Activated T-helper 1 cell treated with Interleukin-2 at 50 U/mL for 16 hours (primary cell): ENCODE measurements at places on chromosomes 12 and 14.

DNA sequence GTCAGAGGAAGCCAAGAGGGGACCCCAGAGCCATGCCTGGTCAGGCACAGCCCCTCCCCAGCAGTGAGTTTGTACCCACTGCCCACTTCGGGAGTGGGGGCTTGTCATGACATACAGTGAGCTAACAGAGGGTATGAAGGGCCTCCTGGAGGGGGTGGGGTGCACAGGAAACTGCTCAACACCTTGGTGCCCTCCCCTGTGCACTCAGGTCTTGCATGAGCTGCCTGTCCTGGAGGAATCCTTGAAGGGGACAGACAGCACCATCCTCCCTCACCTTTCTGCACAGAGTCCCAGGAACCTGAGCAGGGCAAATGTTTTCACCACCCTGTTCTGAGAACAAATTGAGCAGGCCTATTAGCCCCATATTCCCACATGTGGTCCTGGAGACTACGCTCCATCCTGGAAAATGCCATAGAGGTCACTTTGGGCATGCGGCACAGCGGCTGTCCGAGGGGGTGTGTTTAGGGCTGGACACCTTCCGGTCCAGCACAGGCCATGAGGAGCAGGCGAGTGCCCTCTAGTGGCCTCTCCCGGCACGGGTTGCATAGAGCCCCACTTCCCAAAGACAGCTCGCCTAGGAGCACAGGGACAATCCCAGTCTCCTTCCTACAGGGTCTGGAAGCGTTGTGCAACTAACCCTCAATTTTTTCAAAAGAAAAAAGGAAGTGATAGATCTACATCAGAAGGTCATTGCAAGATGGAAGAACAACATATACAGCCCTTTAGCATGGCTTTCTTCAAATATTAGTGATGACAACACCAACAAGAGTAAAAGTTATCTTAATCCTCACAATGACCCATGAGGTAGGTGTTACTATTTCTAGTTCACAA, 31.9 kb upstream of the ZFP36L1 start:
- no peak for DNase-seq

- DNase-seq: no peak
These were observed 61.2 kb upstream of the ST8SIA1 start for GRCh38 chr12:22395666-22396065.

DNA sequence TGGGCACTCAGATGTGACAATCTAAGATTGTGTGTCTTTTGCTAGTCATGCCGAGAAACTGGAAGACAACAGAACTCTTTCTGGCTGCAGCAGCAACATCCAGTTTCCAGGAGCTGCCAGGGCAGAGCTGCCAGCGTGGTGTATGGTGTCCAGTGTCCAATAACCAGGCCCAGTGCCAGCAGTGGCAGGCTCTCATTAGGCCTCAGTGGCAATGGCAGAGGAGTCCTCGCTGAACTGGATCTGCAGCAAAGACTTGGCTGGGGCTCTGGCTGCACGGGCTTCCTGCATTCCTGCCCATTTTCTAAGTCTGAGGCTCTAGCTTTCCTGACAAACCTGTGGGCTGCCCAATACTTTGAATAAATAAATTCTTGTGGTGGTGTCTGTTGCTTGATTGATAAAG, 26.2 kb upstream of the PPM1A start:
- DNase-seq: no peak

DNA sequence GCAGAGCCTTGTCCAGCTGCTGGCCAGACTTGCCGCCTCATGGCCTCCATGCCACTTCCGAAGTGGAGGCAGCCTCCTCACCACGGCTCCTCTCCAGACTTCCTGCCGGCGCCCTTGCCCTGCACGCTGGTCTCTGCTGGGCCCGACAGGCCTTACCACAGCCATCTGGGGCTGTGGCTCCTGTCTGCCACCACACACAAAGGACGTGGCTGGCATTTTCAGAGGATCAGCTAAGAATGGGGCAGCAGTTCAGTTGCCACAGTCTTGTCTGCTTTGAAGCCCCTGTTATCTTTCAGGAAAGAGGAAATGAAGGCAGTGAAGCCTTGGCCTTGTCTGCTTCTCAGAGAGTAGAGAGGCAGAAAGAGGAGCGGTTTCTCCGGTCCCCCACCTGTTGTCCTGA, 178.0 kb upstream of the FKBP4 start:
- no peak for DNase-seq

DNA sequence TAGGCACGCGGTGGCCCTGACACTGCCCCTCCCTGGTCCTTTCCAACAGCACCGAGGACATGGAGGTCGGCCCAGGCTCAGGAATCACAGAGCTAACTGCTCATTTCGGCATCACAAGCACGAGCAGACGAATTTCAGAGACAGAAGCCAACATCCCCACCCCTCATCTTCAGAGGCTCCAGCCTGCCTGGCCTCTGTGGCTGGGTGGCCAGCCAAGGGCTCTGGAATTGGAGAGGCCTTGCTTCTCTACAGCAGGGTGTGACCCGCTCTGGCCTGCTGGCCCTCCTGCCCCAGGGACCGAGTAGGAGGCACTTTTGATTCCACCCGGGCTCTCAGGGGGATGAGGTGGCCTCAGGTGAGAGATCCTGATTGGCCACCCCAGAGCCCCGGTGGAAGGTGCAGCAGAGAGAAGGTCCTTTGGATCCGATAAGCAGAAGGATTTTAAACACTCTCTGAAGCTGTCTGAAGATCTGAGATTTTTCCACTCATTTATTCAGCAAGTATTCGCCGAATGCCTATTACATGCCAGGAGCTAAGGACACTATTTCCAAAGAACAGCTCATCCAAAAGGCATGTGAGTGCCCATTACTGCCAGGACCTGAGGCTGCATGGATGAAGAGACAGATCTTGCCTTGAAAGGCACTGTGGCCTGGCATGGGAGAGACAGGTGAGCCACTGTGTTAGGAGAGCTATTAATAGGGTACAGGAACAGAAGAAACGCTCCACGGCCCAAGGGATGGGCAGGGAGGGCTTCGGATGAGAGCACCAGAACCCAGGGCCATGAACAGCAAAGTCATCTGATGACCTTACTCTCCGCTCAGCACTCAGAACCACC, 10.2 kb downstream of the BAG5 start:
- DNase-seq: no peak

GRCh38 chr14:50038398-50039119, 77.8 kb downstream of the VCPKMT start:
- no peak for DNase-seq

DNA sequence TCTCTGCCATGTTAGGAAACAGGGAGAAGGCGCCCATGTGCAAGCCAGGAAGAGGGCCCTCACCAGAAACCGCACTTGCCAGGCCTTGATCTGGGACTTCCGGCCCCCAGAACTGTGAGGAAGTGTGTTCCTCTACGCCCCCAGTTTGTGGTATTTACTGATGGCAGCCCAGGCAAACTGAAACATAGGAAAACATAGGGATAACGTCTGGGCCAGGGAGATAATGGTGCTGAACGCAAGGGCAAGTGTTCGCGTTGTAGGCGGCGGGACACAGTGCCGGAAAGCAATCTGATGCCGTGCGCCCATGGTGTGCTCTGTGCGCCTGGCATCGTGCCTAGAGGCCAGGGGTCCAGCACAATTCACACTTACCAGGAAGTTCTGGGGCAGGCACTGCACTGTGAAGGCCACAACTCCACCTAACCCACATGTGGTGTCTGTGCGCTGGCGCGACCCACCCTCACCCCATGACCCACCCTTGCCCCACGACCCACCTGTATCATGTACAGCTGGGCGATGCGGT, 53.6 kb downstream of the ARL6IP4 start:
- no peak for DNase-seq

GRCh38 chr14:106875503-106875902, 1349.1 kb downstream of the TMEM121 start:
- DNase-seq: no peak

- DNase-seq: peak; percentile 57
These were observed 19.4 kb downstream of the ABCB9 start for GRCh38 chr12:122946690-122947341.

GRCh38 chr12:3078086-3078820, 1.1 kb downstream of the TSPAN9 start:
- no peak for DNase-seq

GRCh38 chr12:41184864-41185263, 3.3 kb upstream of the PDZRN4 start:
- DNase-seq: no peak

- peak; percentile 24 for DNase-seq
These were observed 257.8 kb upstream of the BTG1 start for GRCh38 chr12:92403210-92404175.

- DNase-seq: no peak
These were observed 266.3 kb downstream of the APAF1 start for GRCh38 chr12:98911396-98911795.

- DNase-seq: no peak
These were observed 183.6 kb upstream of the PZP start for GRCh38 chr12:9391815-9392214.

- no peak for DNase-seq
These were observed 499 bp downstream of the RNASE4 start for GRCh38 chr14:20684662-20685456.

DNA sequence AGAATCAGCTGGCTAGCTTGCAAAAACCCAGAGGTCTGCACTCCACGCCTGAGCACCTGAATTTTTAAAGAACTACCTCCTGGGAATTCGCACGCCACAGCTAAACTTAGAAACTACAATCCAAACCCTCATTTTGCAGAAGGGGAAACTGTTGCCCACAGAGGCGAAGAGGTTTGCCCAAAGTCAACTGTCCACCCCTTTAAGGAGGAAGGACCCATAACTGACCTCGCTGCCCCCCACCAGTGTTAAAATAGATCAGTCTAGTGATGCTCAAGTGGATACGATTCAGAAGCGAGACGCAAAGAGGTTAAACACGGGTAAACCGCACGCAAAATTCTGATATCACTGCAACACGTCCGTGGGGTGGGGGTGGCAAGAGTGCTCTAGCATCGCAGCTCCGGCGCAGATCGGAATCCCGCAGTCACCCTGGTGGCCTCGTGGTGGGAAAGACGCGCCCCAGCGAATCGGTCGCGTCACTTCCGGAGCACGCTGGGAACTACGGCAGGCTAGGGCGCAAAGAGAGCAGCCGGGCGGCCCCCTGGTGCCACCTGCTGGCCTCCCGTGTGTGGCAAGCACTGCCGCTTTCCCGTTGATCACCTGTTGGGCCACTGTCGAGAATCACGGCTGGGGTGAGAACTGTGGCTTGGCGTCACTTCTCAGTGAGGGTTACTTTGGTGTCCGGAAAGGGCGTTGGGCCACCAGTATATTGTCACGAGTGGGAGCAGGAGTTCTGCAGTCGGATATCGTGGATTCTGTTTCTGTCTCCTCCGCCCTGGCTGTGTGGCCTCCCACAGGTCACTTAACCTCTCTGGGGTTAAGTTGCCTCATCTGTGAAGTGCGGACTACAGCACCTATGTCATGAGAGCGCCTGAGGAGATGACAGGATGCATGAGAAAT, at the start of gene ALKBH2:
Gene ALKBH2, minus strand, starts transcription at position 451 of the 897 bp plus-strand sequence. CDS start 686 bp downstream, outside the sequence.
- DNase-seq: peak; percentile 91
